ENCODE measurements at places on chromosomes 3 and 15. TPM values are rescaled to one million over a fixed set of nuclear protein-coding genes. Genes with fewer than 3 reads are reported as not detected.

- H3K27me3 ChIP-seq = 0 out of 2 replicates have a peak, but pooled peaks cover 8% of the 10 kb centered on the region
- no peak overlapping the region for H3K27ac ChIP-seq
- H3K4me3 ChIP-seq = no peak overlapping the region
- H3K4me1 ChIP-seq = no peaks in the 10 kb centered on the region
These were observed 122.2 kb upstream of the TLE3 start for GRCh38 chr15:70219966-70220365.

- peaks cover 8% of the 10 kb centered on the region for H3K27me3 ChIP-seq
- H3K27ac ChIP-seq = no peak overlapping the region
- H3K36me3 ChIP-seq = no peaks in the 10 kb centered on the region
- peak; percentile 2 for DNase-seq
- H3K4me3 ChIP-seq = no peak overlapping the region
These were observed 264.3 kb upstream of the LRTM1 start for GRCh38 chr3:55191911-55192775.

DNA sequence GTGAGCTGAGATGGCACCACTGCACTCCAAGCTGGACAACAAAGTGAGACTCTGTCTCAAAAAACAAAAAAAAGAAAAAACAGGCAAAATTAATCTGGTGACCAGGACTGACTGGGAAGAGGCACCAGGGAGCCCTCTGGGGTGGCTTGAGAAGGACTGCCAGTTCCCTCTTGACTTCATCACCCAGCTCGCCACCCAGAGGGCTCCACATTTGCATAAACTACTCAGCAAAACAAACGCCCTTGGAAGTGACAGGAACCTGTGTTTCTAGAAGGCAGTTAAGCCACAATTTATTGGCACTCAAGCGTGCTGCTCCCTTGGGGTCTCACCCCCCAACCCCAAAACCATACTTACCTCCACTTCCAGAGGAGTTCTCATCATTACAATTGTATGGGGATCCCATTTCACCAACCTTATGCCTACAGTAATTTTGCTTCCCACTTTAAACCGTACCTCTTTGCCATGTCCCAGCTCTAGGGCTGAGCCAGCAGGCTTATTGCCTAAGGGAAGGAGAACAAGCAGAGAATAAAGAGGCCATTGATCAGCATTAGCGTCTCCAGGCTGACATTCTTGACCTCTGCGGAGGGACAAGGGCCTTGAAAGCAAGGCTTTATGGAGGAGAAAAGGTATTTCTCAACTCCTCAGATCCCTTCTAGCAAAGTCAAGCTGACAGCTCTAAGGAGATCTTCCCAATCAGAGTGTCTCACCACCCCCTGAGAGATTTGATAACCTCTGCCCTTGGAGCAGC is 357.4 kb downstream of the SHQ1 start:
- DNase-seq = no peak
- H3K4me1 ChIP-seq = peaks cover 36% of the 10 kb centered on the region

DNA sequence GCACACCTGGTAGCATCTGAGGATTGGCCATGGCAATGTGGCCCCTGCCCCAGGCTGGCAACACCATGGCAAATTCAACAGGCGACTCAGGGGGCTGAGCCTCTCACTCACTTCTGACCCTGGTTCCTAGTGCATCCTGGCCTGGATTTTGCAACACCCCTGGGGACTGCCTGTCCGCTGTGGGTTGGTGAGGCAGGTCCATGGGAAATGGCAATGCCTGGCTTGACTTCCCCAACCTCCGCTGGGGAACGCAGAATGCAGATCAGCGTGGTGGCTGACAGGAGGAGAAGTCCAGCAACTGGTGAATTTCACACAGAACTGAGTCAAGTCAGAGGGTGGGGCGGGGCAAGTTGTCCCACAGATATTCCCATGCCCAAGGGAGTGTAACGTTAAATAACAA is 3.9 kb upstream of the PSTPIP1 start:
- no peaks in the 10 kb centered on the region for H3K27me3 ChIP-seq
- no peak overlapping the region for H3K27ac ChIP-seq
- H3K4me3 ChIP-seq = no peak overlapping the region
- no peak for DNase-seq

DNA sequence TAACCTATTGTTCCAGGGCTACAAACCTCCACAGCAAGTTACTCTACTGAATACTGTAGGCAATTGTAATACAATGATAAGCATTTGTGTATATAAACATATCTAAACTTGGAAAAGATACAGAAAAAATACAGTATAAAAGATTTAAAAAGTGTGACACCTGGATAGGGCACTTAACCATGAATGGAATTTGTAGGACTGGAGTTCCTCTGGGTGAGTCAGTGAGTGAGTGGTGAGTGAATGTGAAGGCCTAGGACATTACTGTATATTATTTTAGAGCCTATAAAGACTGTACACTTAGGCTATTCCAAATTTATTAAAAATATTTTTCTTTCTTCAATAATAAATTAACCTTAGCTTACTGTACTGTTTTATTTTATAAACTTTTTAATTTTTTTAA is 38.4 kb upstream of the SLC25A36 start:
- H3K27ac ChIP-seq = no peak overlapping the region
- no peak overlapping the region for H3K4me3 ChIP-seq

DNA sequence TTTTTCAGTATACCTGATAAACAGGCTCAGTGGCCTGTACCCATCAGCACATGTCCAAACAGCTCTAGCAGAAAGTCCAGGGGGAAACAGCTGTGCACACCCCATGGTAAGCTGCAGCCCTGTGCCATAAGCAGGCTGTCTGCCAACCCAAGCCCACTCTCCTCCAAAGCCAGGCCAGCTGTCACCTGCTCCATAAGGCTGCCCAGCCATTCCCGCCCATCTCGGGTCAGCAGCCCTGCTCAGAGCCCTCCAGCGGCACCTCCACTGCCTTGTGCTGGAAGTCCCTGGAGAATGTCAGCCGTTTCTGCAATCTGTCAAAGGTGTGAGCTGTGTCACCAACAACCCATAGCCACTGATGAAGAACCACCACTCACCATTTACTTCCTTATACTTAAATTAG is 82.0 kb downstream of the NTRK3 start:
- H3K36me3 ChIP-seq = no peaks in the 10 kb centered on the region
- H3K27me3 ChIP-seq = no peaks in the 10 kb centered on the region
- no peak overlapping the region for H3K27ac ChIP-seq
- DNase-seq = no peak

- H3K36me3 ChIP-seq = peaks cover 19% of the 10 kb centered on the region
- DNase-seq = no peak
- peak overlapping the region; percentile 90 for H3K4me3 ChIP-seq
These were observed 1.9 kb downstream of the LOXL1 start for GRCh38 chr15:73928241-73928579.

DNA sequence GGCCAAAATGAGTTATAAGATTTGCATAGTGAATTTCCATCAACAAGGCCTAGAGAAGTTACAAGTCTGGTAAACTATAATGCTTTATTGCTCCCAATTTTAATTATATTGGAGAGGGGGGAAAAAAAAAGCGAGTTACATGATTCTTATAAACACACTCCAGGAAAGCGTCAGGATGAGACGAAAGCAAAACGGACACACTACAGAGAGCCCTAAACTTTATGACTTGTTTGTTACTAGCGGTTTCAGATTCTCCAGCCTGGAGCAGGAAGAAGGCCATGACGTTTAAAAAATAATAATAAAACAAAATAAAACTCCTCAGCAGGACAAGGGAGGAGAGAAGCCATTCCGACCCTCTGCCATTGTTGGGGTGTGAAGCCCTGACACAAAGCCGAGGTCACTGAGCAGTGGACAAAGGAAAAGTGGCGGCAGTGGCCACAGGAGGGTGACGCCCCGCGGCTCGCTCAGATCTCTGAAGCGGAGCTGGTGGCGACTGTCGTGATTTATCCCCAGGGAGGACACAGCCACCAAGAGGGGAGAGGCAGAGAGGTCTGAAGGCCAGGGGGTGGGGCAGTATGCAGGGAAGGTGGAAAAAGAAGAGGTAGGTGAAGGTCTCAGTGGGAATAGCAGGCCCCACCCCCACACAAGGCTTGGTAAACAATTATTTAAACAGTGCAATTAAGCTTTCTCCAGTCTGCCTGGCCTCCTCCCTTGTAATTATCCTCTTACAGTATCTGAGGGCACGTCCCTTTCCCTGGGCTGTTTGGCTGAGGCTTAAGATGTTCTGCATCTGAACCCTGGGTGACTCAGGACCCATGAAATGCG is 45.3 kb downstream of the ADAMTS9 start:
- no peak overlapping the region for H3K4me3 ChIP-seq
- no peak overlapping the region for H3K27ac ChIP-seq
- no peaks in the 10 kb centered on the region for H3K4me1 ChIP-seq
- H3K36me3 ChIP-seq = no peaks in the 10 kb centered on the region

DNA sequence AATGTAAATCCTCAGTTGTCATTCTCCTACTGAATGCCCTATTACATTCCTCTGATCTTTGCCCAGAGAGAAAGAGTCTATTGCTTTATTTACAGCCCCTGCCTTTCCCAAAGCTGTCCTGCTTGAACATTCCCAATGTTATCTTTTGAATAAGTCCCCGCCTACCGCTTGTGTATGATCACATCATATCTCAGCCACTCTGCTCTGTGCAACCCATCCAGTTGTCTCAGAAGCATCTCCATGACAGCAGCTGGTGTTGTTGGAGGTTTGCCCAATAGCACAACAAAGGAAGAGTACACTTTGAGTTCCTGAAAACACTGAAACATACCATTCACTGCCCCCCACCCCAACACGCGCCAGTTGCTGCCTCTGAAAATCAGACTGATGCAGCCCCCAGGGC is 22.0 kb upstream of the FAM3D start:
- H3K4me1 ChIP-seq = no peaks in the 10 kb centered on the region
- H3K36me3 ChIP-seq = 0 out of 2 replicates have a peak, but pooled peaks cover 3% of the 10 kb centered on the region
- no peak overlapping the region for H3K27ac ChIP-seq
- no peak overlapping the region for H3K4me3 ChIP-seq
- H3K27me3 ChIP-seq = no peaks in the 10 kb centered on the region
- DNase-seq = no peak

DNA sequence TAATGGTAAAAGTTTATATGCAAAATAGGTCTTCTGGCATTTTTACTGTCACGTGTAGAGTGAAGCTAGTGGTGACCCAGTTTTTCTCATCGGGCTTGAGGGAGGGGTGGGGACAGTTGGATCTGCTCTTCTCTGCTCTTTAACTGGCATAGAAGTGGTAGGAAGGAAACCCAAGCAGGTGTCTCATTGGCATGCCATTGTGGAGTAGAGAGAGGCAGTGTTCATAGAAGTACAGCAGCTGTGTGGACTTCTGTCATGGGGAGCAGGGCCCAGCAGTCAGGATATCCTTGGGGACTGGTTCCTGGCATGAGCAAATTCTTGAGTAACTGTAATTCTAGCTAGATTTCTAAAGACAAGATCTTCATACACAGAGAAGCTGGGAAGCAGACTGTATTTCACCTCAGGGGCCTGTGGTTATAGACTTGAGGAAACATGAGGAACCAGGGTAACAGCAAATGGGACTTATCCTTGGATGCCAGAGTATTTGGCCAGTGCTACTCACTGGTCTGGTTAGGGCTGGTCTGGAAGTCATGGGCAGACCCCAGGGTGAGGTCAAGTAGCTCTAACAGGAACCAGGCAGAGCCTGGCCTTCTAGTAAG is 42.9 kb downstream of the CDIN1 start:
- H3K4me3 ChIP-seq = no peak overlapping the region
- H3K27ac ChIP-seq = no peak overlapping the region
- H3K36me3 ChIP-seq = no peaks in the 10 kb centered on the region
- H3K27me3 ChIP-seq = no peaks in the 10 kb centered on the region
- DNase-seq = no peak

DNA sequence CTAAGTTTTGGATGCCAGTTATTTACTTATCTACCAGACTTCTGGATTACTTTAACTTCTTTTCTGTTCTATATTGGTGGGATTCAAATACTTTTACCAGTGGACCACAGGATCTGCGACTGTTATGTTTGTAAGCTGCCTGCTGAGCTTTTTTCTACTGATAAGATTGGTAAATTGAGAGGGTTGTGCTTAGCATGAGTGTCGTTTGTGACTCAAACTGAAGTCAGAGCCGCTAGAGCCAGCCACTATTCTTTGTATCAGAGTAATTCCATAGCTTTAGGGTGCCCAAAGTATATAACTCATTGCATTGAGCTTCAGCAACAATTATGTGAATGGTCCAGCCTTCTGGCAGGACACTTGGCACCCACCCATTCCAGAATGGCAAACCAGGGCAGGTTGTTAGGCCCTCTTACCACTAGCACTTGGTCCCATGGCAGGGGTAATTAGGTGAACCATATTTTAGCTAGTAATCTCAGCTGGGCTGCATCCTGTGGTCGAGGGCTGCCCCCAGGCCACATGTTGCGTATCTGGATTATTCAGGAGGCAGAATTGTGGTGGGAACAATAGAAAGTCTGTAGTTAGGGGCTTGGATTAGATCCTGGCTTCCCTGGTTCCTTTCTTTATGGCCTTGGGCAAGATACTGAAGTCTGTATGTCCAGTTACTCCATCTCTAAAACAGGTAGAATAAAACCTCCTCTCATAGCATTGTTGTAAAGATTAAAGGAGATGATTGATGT is 6.0 kb downstream of the PLCL2 start:
- H3K27me3 ChIP-seq = no peaks in the 10 kb centered on the region
- peaks cover 55% of the 10 kb centered on the region for H3K4me1 ChIP-seq
- H3K36me3 ChIP-seq = no peaks in the 10 kb centered on the region
- no peak overlapping the region for H3K4me3 ChIP-seq

DNA sequence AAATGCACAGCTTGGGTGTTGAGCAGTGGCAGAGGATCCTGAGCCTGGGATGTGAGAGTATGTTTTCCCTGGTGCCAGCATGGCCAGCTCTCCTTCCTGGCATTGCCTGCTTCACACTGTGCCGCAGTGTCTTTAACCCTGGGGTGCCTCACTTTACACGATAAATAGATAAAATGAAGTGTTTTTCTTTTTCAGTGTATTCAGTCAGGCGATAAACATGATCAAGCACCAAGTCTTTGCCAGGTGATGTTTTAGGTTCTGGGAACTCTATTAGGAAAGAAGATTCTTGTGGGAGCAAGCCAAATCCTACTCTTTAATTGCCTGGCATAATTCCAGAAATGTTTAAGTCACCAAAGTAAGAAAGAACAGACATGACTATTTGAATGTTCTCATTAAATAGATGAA is 14.0 kb downstream of the ABHD6 start:
- peaks cover 11% of the 10 kb centered on the region for H3K4me1 ChIP-seq
- no peaks in the 10 kb centered on the region for H3K27me3 ChIP-seq
- H3K27ac ChIP-seq = no peak overlapping the region
- H3K36me3 ChIP-seq = no peaks in the 10 kb centered on the region
- no peak overlapping the region for H3K4me3 ChIP-seq

GRCh38 chr3:138803006-138803653 is 31.6 kb downstream of the PIK3CB start:
- H3K4me3 ChIP-seq = no peak overlapping the region
- H3K27ac ChIP-seq = no peak overlapping the region
- H3K4me1 ChIP-seq = no peaks in the 10 kb centered on the region
- H3K36me3 ChIP-seq = no peaks in the 10 kb centered on the region
- no peaks in the 10 kb centered on the region for H3K27me3 ChIP-seq

TRIM59 gene
- total RNA-seq = 25.3 TPM

P2RY1 gene
- total RNA-seq = 0.29 TPM

LRRIQ4 gene
- total RNA-seq = not detected
